Adrenal gland (tissue), 19 donors: ENCODE measurements at places on chromosomes 2 and 18. TPM values are rescaled to one million over a fixed set of nuclear protein-coding genes. Genes with fewer than 3 reads are reported as not detected.

The KYNU gene
- polyA plus RNA-seq: 3.9 TPM

DNA sequence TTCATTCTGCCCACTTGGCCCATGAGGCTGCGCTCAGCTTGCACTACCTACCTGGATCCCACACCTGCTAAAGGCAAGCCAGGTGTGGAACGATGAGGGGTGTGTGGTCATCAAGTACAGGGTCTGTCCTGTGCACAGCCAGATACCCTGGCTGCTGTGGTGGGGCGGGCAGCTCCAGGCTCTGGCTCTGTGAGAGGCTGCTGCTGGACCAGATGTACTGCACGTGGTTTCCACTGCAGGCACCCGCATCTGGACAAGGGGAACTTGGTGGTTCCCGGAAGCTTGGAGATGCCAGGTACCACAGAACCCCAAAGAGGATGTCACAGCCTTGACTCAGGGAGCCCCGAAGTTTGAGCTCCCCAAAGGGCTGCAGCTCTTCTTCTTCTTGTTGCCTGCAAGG, 68.1 kb upstream of the ZNF804A start:
- DNase-seq: no peak

- no peak for DNase-seq
Measured at GRCh38 chr2:238636269-238637073, 209.7 kb downstream of the ASB1 start.

GRCh38 chr18:22547807-22548561, 130.3 kb upstream of the CTAGE1 start:
- DNase-seq: no peak

- DNase-seq: no peak
Measured at GRCh38 chr2:226690461-226691024, 109.1 kb downstream of the IRS1 start.

GRCh38 chr2:98937906-98938305, 1.9 kb upstream of the CRACDL start:
- DNase-seq: no peak

The HOXD4 gene
- polyA plus RNA-seq: 38.5 TPM

DNA sequence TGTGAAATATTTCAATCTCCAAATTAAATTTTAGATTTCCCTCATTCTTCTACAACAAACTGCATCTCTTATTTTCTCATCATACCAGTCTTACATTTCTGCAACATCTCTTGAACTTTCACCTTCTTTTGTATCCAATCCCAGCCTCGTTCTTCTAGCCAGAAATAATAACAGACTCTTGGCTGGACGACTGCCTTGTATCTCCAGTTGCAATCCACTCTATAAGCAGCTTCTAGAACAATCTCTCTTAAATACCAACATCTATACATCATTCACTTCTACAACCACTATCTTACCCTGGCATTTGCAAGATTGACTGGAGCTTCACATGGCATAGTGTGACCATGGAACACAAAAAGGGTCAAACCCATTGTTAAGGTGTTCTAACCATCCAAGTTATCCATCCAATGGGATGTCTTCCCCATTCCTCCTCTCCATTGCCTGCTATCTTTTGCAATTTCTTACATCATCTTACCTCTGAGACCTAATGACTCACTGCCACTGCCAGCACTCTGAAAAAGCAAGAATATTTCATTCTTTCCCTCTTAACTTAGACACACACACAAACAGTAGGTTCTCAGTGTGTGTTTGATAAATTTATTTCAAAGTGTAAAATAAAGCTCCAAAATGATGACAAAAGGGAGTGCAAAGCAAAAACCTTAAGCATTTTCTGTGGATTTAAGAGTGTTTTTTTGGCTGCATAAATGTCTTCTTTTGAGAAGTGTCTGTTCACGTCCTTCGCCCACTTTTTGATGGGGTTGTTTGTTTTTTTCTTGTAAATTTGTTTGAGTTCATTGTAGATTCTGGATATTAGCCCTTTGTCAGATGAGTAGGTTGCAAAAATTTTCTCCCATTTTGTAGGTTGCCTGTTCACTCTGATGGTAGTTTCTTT, 145.6 kb downstream of the METTL4 start:
- DNase-seq: no peak
